Activated naive CD8-positive, alpha-beta T cell treated with anti-CD3 and anti-CD28 coated beads, Interleukin-2, amount 10 ng/mL, durations not matched to agents 7 days and 5 days (primary cell): ENCODE measurements at places on chromosomes 7 and 10. TPM values are rescaled to one million over a fixed set of nuclear protein-coding genes. Genes with fewer than 3 reads are reported as not detected.

GRCh38 chr10:36178616-36179015 is 536.5 kb upstream of the FZD8 start:
- no peak for DNase-seq
- H3K4me1 ChIP-seq, result no peaks in the 10 kb centered on the region
- no peak overlapping the region for H3K27ac ChIP-seq
- H3K4me3 ChIP-seq, result no peak overlapping the region

DNA sequence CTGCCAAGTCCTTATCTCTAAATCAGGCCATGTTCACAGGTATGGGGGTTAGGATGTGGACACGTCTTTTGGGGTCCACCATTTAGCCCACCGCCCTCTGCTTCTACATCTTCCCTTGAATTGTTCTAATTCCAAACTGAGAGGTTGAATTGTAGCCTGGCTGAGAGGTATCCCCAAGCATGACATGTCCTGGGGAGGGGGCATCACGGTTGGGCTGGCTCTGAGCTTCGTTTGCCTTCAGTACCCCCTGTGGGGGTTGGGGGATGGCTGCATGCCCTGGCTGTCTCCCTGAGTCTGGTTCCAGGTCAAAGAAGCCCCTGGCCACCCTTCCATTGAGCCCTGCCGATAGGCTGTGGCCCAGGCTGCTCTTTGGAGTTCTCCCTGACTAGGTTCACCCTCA is 204.6 kb downstream of the GLRX3 start:
- no peaks in the 10 kb centered on the region for H3K4me1 ChIP-seq
- no peaks in the 10 kb centered on the region for H3K27me3 ChIP-seq
- no peak for DNase-seq
- H3K36me3 ChIP-seq, result no peaks in the 10 kb centered on the region
- H3K27ac ChIP-seq, result no peak overlapping the region
- H3K4me3 ChIP-seq, result no peak overlapping the region

DNA sequence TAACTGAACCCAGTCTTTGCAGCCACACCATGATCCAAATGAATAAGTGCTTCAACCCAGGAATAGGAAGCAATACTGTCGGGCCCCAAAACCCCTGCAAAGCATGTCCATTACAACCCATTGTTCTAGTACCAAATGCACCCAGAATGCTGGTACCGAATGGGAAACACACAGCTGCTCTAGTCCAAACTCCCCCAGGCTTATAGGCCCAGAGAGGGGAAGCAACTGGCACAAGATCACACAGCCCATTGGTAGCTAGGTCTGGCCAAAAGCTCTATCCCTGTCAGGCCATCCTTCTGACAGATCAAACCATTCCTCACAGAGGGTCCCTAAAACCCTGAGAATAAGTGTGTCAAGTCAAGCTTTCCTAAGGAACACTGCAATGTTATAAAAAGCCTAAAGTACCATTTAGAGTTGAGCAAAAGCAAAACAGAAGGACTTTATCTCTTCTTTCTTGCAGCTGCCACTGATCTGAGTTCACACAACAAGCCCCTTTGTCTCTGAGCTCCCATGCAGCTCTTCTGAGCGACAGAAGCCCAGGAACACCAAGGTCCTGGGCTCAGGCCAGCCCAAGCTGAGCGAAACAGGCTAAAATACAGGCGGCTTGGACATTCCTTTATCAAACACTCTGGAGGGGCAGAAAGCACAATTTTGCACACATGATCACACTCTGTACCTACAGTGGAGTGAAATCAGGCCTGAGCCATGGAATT is 116.7 kb downstream of the SGMS1 start:
- no peak overlapping the region for H3K27ac ChIP-seq
- no peak overlapping the region for H3K4me3 ChIP-seq
- peaks cover 34% of the 10 kb centered on the region for H3K4me1 ChIP-seq
- DNase-seq, result no peak
- H3K36me3 ChIP-seq, result peaks cover 2% of the 10 kb centered on the region

The BMS1 gene
- 16.7 TPM for total RNA-seq

- H3K27me3 ChIP-seq, result peaks cover 3% of the 10 kb centered on the region
- no peak overlapping the region for H3K4me3 ChIP-seq
- no peak for DNase-seq
- no peak overlapping the region for H3K27ac ChIP-seq
- H3K36me3 ChIP-seq, result no peaks in the 10 kb centered on the region
Observed at GRCh38 chr10:125699562-125700143, 16.7 kb upstream of the TEX36 start.

The VGF gene
- total RNA-seq, result 0.14 TPM
